ENCODE measurements at places on chromosomes 6 and 20. TPM values are rescaled to one million over a fixed set of nuclear protein-coding genes. Genes with fewer than 3 reads are reported as not detected.

The ELOVL4 gene
- 4.1 TPM for polyA plus RNA-seq

The OTOR gene
- not detected for polyA plus RNA-seq

DNA sequence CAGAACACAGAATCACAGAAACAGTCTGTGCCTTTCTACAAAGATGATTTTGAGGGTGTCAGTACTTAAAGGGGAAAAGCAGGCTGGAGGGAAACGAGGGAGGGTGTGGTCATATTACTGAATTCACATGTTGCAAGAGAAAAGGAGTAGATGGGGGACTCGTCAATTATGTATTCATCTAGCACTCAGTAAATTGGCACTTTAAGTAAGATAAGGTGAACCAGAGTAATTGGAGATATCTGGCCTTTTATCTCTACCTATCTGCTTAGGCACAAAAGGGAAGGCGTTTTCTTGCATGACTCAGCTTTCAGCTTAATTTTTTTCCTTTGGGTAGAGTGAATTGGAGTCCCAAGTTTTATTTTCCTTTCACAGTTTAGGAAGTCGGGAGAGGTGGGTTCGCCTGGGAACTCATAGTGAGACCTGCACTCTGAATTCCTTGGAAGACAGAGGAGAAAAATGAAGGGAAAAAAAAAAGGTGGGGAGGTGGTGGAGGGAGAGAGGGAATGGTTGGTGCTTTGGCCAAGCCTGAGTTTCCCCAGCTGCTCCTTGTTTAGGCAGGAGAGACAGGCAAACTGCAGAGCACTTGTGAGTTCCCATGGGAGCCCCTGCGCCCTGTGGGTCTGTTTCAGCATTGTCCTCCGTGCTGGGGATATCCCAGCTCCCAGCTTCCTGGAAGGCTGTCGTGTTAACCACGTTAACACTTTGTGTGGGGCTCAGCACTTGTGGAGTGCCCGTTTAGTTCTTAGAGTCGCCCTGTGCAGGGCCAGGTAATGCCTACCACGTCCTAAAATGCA lies 19.7 kb upstream of the GTSF1L start:
- no peak for DNase-seq

GRCh38 chr6:148423133-148423532 lies 80.5 kb downstream of the SASH1 start:
- no peak for DNase-seq

The BMP6 gene
- 7.9 TPM for polyA plus RNA-seq

GRCh38 chr6:31821301-31822035 lies 6.1 kb upstream of the HSPA1B start:
- DNase-seq = no peak

DNA sequence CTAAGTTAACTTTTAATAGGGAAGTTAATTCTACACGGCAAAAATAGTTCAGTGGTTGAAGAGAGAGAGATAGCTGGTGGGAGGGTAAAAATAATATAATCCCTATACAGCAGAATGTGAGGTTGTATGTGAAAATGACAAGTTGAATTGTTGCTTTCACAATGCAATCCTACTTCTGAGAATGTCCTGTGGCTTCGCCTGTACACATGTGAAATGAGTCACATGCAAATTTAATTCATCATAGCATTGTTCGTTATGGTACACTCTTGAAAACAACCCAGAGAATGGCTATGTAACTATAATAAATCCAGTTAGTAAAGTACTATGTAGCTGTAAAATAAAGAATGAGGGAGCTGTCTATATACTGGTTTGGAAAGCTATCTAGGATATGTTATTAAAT lies 46.0 kb upstream of the HINT3 start:
- DNase-seq = no peak

- DNase-seq = no peak
Observed at GRCh38 chr6:141594874-141595273, 537.9 kb upstream of the GJE1 start.

The PTPN1 gene
- 31.1 TPM for polyA plus RNA-seq

DNA sequence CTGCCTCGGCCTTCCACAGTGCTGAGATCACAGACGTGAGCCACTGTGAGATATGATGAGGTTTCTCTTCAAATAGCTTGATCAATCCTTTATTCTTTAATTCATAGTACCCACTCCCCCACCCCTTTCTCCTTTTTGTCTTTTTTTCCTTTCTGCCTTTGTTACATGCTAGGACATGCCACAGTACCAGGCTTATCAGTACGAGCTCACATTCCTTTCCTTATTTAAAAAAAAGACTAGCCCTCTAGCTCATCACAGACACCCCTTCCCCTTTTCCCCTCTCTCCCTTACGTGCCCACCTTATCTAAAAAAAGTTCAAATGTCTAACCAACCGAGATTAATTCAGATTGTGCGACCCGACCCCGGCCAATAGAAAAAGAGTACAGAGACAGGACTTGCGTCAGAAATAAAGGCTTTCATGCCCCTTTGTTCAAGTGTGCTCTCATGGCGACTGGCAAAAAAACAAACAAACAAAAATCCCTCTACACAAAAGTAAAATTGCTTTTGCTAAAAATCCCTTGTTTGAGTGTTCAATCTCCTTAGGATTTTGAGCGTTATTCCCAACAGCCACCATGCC lies 49.2 kb downstream of the MRAP2 start:
- DNase-seq = no peak

GRCh38 chr6:139271056-139271455 lies 20.7 kb downstream of the TXLNB start:
- DNase-seq = no peak

The EDN1 gene
- 4.8 TPM for polyA plus RNA-seq

DNA sequence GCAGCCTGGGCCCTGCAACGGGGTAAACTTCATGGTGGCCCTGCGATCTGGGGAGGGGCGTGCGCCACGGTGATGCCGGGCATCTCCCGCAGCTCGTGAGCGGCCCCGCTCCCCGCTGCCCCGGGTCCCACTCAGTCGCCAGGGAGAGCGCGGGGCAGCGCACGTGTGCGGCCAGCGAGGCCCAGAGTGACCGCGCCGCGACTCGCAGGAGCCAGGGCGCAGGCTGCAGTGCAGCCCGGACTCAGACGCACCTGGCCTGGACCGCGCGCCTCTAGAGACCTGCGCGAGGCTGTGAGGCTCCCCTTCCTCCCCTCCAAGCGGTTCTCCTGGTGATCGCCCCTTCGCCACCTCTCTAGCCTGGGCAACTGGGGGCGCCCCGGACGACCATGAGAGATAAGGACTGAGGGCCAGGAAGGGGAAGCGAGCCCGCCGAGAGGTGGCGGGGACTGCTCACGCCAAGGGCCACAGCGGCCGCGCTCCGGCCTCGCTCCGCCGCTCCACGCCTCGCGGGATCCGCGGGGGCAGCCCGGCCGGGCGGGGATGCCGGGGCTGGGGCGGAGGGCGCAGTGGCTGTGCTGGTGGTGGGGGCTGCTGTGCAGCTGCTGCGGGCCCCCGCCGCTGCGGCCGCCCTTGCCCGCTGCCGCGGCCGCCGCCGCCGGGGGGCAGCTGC lies 652 bp downstream of the BMP6 start:
- no peak for DNase-seq

DNA sequence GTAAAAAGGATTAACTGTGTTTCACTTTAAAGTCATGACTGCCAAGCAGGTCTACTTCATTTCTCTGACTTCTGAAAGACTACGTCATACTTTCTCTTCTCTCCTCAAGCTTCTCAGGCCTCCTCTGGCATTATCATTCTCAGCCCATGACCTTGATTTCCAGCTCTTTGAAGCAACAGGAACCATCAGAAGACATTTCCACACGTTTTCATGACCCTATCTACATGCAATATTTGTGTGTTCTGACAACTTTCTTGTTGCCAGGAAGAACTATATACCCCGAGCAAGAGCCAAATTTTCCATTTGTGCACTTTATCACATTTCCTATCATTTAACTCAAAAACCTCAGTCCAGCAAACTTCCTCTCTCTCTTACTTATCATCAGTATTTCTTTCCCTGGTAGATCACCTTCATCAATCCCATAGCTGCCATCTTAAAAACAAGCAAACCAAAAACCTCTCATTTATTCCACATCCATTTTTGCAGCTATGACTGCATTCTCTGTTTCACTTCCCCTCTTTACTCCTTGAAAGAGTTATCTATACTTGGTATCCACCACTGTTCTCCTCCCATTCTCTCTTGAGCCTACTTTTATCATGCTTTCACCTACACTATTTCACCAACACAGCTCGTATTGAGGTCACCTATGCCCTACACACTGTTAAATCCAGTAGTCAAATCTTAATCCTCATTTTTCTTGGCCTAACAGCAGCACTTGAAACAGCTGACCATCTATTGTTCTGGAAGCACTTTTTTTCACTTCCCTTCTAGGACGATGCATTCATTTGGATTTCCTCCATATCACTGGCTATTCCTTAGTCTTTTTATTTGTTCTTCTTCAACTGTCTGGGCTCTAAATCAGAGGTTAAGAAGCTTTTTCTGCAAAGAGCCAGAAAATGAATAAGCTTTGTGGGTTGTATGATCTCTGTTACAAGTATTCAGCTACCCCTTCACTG lies 47.1 kb downstream of the STX7 start:
- no peak for DNase-seq

DNA sequence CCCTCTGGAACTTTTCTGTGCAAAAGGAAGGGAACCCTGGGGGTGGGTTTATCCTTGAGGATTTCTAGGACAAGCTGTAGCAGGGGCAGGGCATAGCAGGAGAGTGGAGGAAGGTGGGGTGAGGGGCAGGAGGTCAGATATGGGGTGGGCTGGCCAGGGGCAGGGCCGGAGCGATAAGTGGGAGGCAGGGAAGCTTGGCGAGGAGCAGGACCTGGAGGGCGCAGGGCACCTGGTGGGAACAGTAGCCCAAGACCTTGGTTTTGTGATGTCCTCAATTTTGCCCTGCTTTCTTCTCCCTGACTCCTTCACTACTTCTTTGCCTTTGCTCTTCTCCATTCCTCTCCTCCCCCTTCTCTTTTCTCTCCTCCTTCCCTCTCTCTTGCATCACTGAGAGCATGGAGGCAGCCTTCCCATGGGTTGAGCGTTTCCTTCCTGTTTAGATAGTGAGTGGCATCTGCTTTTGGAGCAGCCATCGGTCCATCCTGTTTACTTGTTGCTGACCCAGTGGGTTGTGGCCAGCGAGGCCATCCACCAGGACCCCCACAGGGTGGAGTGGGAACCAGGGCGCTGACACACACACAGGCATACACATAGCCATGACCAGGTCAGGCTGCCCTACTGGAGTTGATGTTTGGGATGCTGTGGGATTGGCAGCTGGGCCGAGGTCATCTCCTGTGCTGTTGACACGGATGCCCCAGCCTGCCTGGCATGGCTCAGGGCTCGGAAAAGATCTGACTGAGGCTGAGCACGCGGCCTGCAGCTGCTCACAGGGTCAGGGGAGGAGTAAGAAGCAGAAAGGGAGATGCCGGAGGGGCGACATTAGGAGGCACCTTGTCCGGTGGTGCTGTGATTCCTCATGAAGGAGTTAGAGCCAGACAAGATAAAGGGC lies 121.0 kb upstream of the RNF24 start:
- no peak for DNase-seq

DNA sequence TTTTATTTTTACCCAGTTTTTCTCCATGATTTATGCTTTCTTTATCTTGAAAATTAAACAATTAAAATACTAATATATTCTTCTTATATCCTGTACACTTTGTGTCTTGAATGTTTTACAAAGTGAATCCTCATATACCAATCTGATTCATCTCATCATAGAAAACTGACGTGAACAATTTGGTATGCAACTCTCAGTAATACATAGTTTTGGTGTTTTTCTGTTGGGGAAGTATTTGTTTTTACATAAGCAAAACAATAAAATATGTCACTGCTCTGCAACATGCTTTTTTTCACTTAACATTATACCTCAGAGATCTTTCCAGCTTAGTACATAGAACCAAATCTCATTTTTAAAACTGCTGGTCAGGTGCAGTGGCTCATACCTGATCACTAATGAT lies 14.7 kb downstream of the DNAAF9 start:
- no peak for DNase-seq

GRCh38 chr20:47317127-47317895 lies 39.2 kb downstream of the ZMYND8 start:
- no peak for DNase-seq

DNA sequence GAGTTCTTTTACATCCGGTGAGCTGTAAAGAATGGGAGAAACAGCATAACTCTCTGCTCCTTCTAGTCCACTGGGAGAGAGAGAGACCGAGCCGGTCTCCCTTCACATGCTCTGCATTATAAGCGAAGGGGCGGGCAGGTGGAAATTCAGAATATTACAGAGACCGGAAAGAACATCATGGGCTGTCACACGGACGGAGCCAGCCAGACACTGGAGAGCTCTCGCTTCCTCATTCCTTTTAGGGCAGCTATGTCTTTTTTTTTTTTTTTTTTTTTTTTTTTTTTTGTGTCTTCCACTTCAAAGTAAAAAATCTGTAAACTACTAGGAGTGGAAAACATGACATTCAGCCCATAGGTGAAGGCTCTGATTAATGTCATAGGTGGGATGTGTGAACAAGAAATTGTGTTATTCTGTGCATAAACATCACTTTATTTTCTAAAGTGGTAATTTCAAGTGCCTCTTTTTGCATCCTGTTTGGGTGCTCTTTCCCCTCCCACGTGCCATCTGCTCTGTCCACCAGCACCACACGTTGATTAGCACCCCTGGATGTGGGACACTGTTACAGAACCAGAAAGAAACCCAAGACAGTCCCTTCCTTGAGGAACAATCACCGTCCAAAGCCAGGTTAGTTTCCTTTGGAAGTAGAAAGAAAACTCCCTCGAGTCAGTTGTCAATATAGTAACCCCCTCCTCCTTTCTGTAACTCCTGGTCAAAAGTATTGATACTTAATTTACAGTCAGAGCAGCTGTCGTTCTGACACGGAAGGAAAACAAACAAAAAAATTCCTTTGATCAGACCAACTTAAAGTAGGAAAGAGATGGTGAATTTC lies at the start of gene TAGAP:
TSS of gene TAGAP (minus strand) at position 93 of the 829 bp plus-strand sequence. CDS start 845 bp downstream, outside the sequence.
- no peak for DNase-seq

DNA sequence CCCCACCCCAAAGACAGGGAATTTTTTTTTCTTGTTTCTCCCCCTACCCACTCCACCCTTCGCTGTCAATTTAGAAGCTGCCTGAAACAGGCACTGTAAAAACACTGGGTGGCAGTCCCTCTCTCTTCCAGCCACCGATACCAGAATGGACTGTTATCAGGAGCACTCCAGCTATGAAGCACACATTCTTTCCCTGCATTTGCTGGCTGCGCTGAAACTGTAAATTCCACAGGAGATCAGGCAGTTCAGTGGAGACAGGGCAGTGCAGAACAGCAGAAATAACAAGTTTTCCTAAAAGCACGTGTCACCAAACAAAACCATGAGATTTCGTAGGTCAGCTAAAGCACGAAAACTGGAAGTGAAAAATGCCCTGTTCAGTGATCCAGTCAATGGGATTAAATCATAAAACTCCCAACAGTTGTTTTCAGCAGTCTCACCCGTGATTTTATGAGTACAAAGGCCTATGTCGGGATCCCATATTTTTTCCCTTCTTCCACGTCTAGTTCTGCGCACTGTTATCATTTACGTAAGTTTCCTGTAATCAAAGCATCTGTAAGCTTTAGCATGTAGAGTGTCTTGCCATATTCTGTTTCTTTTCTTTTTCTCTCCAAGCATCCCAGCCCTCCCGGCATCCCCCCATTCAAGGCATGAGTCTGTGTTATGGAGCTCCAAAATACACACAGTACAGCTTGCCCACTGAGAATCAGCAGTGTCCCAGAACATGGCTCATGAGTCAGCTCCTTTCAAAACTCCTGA lies 359.9 kb upstream of the EPHA7 start:
- DNase-seq = no peak

The ZNF184 gene
- 19.8 TPM for polyA plus RNA-seq

The MCM8 gene
- polyA plus RNA-seq = 15.2 TPM
